Activated T-cell treated with anti-CD3 and anti-CD28 coated beads, Interleukin-2, amount 50 U/mL, for 24 hours (primary cell): ENCODE measurements at places on chromosomes 7 and 10.

DNA sequence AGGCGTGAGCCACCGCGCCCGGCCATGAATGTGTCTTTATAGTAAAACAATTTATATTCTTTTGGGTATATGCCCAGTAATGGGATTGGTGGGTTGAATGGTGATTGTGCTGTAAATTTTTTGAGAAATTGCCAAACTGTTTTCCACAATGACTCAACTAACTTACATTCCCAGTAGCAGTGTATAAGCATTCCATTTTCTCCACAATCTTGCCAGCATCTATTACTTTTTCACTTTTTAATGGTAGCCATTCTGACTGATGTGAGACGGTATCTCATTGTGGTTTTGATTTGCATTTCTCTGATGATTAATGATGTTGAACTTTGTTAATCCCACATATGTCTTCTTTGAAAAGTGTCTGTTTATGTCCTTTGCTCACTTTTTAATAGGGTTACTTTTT is 1187.9 kb downstream of the XPNPEP1 start:
- no peak for DNase-seq

GRCh38 chr7:2883101-2883500 is 39.0 kb upstream of the GNA12 start:
- DNase-seq, result no peak

DNA sequence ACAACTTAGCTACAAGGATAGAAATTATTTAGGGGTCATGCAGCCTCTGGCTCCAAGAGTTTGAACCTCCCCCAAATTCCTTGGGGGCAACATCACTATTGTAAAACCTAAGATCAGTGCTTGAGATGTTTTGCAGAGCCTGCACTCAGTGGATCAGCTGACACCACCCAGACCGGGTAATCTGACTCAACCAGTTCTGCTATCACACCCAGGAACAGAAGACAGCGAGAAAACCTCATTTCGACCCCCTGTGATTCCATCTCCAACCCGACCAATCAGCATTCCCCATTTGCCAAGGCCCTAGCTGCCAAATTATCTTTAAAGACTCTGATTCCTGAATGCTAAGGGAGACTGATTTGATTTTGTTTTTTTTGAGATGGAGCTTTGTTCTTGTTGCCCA is 5.2 kb downstream of the TACR2 start:
- DNase-seq, result no peak

DNA sequence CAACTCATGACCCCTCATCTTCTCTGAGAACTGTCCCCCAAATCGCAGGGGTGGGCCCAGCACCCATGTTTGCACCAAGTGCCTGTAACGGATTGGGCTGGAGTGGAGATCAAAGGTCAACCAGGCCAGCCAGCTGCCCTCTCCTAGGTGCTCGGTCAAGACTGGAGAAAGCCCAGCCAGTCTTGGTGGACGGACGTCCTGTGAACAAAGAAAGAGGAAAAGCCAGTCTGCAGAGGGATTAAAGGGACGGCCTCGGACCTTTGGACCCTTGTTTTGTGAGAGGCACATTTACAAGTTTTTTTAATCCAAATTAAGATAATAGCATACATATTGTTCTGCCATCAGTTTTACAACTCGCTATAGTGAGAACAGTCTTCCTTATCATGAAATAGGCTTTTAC is 31.7 kb upstream of the GALNTL5 start:
- DNase-seq, result no peak

- DNase-seq, result no peak
Measured at GRCh38 chr7:156656598-156656997, 16.0 kb downstream of the RNF32 start.

DNA sequence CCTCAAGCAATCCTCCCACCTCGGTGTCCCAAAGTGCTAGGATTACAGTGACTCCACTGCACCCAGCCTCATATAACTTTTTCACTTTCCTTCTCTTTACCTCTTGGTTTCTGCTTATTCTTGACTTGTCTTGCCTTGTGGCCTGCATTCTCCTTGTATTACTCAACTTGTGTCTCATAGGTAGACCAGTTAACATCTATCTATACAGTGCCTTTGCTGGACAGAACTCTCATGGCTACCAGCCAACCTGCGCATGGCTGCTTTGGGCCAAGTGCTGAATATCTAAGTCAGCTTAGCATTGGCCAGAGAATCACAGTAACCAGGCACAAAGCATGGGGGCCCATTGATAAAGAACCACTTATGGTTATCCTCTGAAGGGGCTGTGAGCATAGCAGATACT is 42.6 kb upstream of the ZNRF2 start:
- DNase-seq, result no peak

DNA sequence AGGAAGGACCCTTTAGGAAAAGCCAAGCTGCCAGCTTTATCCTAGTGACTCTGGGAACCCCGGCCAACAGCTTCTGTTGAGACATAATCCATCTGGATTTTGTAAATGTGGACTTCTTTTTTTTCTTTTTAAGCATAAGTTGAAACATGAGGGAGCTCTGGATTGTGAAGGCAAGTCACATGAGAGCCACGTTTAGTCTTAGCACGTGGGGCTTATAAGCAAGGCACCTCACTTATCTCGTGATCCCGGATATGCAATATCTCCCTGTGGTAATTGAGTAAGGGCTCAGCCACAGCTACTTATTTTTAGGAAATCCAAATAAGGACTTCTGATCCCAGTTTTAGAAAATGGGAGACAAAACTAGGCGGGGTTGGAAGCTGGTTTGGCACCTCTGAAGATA is 111.2 kb upstream of the PTN start:
- DNase-seq, result no peak

DNA sequence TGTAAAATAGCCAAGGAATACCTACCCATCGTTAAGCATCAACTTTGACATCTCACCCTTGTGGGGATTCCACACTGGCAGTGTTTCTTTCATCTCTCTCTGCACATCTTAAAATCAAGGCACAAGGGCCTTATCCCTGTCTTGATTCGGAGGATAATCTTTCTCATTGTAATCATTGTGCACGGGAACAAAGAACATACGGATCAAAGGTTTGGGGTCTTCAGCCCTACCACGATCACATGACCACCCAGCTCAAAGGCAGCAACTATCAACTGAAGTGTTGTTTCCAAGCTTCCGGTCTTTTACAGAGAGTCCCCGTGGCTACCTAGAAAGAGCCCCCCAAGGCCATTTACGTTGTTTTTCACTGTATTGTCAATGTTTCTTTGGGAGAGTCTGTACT is 11.9 kb downstream of the FGFBP3 start:
- no peak for DNase-seq

DNA sequence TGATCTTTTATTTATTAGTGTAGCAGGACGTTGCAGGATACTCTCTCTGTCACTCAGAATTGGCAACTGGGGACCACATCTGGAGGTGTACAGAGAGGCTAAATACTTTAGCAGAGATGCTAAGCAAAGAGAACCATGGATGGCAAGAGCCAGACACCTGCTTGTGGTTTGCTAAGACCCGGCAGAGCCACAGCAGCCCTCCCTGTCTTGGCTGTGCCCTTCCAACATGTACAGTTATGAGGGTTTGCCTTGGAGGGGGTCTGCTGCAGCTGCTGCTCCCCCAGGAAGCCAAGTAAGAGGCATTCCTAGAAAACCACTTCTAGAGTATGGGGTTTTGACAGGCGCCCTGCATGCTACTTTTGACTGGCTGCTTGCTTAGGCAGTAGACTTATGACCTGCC is 5.1 kb downstream of the NPVF start:
- no peak for DNase-seq

DNA sequence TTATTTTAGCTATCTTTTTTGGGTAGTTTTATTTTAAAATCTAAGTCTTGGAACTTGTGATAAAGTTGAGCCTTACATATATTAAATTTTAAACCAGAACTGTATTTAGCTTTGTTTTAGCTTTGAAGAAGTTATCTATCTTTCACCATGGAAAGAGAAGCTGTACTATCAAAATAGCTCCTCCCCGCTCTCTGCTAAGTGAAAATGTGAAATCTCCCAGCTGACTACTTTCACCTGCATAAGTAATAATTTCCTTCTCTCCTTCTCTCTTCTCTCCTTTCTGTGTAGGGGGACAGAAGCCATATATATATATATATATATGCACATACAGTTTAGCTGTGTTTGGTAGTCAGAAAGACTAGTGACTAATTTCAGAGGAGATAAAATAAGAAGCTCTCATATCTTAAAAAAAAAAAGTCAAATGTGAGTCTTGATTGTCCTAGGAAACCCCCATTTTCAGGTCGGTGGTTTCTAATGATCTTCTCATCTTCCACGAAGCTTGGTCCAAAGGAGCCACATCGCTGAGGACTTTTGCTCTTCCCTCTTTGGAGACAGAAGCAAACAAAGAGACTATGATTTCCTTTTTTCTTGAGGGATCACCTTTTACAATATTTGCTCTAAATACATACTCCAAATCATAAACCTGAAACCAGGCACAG is 30.6 kb upstream of the GDI2 start:
- no peak for DNase-seq

DNA sequence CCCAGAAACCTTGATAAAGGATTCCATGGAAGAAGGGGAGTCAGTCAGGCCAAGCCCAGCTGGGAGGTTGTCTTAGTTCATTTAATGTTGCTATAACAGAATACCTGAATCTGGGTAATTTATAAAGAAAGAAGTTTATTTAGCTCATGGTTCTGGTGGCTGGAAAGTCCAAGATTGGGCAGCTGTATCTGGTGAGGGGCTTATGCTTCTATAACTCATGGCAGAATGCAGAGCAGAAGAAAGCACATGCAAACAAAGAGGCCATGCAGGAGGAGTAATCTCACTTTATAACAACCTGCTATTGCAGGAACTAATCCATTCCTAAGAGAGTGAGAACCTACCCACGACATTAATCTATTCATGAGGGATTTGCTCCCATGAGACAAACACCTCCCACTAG is 54.2 kb upstream of the ANKRD1 start:
- no peak for DNase-seq

DNA sequence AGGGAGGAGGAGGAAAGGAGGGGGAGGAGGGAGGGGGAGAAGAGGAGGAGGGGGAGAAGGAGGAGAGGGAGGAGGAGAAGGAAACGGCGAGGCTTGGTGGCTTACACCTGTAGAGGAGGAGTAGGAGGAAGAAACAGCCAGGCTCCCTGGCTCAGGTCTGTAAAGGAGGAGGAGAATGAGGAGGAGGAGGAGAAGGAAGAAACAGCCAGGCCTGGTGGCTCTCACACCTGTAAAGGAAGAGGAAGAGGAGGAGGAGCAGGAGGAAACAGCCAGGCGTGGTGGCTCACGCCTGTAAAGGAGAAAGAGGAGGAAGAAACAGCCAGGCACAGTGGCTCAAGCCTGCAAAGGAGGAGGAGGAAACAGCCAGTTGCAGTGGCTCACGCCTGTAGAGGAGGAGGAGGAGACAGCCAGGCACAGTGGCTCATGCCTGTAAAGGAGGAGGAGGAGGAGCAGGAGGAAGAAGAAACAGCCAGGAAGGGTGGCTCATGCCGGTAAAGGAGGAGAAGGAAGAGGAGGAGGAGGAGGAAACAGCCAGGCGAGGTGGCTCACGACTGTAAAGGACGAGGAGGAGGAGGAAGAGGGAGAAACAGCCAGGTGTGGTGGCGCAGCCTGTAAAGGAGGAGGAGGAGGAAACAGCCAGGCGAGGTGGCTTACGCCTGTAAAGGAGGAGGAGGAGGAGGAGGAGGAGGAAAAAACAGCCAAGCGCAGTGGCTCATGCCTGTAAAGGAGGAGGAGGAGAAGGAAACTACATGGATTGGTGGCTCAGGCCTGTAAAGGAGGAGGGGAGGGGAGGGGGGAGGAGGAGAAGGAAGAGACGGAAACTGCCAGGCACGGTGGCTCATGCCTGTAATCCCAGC is 14.9 kb upstream of the CRCP start:
- peak; percentile 65 for DNase-seq

- DNase-seq, result peak; percentile 35
Measured at GRCh38 chr10:71666639-71667386, 52.8 kb downstream of the C10orf105 start.

GRCh38 chr10:69817078-69817581 is 15.4 kb downstream of the COL13A1 start:
- DNase-seq, result no peak

DNA sequence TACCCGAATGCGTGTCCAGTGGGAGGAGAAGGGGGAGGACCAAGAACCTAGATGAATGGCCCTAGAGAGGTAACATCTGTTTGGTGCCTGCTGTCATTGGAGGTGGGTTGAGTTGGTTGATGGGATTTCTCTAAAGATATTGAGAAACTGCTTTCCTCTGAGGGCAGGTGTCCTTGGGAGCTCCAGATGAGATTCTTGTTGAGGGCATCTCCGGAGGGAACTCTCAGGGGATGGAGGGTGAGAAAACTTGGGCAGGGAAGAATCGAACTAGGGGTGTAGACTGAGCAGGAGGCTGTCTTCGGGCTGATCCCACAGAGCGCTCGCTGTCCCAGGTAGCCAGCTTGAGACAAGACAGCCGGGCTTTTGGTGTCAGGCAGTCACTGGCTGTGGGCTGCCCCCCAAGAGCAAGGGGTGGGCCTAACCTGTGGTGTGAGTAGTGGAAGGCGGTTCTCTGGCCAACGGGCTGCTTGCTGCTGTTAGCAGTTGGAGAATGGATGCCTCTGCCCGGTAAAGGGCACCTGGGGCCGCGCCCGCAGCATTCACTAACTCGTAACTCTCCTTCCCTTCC is 3.7 kb downstream of the IRF5 start:
- DNase-seq, result no peak

DNA sequence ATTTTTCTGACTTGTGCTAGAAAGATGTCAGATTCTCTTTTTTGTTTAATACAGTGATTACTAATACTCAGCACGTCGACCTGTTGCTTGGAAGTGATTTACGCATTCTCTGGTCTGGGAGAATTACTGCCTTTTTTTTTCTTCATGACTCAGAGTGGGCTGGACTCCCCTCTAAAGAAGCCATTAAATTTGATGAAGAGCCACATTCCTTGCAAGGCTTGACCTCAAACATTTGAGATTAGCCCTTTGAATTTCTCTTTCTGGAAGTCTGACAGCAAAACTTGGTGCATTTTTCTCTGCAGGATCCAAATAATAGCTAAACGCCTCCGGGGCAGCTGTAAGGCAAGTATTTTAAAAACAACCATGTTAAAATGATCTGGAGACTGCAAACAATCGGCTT is 171.6 kb downstream of the GALNT17 start:
- DNase-seq, result no peak

DNA sequence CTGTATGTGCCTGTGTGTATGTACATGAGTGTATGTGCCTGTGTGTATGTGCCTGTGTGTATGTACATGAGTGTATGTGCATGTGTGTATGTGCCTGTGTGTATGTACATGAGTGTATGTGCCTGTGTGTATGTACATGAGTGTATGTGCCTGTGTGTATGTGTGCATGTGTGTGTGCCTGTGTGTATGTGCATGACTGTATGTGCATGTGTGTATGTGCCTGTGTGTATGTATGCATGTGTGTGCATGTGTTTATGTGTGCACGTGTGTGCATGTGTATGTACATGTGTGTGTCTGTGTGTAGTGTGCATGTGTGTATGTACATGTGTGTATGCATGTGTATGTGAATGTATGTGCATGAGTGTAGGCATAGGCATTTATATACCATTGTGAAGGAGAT is 274.8 kb downstream of the ADARB2 start:
- DNase-seq, result no peak

DNA sequence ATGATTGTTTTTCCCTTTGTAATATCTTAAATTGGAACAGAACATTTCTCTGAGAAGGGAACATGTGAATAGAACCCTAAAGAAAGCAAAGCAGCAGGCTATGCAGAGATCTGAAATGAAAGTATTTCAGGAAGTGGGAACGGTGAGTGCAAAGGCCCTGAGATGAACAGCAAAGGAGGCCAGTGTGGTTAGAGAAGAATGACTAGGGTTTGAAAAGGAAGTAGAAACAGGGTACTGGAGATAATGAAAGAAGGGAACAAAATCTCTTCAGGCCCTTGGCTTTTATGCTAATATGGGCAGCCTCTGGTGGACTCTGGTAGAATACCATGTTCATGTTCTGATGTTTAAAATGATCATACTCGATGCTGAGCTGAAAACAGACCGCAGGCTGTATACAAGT is 22.2 kb downstream of the ARHGAP21 start:
- DNase-seq, result no peak

GRCh38 chr10:65556006-65556405 is 1369.8 kb upstream of the LRRTM3 start:
- no peak for DNase-seq
